Mesenteric fat pad (tissue), 1 donor: ENCODE measurements at places on chromosomes 7 and 10. TPM values are rescaled to one million over a fixed set of nuclear protein-coding genes. Genes with fewer than 3 reads are reported as not detected.

DNA sequence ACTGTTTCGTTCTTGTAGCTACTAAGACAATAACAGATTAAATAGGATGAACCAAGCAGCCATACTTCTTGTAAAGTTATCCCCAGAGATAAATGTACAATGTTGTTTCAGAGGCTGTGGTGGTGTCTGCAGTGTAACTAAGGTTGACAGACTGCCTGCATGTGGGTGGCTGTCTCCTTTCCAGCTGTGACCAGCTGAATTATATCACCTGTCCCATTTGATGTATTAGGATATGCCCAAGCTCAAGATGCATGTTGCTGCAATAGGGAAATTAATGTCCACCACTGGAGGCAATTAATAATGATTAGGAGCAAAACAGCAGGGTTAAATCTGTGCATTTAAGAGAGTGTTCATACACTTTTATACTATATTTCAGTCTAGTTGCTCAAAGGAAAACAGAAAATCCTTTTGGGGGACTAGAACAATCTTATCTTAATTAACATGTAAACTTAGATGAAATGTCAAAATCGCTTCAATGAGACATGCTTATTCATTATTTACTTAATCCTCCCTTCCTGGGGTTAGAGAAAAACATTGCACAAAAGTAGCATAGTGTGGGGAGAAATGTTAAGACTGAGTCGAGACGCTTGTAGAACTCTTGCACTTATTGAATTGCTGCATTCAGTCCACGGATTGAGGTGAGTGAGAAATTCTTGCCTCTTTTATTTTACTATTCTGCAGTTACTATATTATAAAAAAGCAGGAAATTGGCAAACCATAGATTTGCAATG lies 269.0 kb downstream of the SNX10 start:
- DNase-seq = no peak

DNA sequence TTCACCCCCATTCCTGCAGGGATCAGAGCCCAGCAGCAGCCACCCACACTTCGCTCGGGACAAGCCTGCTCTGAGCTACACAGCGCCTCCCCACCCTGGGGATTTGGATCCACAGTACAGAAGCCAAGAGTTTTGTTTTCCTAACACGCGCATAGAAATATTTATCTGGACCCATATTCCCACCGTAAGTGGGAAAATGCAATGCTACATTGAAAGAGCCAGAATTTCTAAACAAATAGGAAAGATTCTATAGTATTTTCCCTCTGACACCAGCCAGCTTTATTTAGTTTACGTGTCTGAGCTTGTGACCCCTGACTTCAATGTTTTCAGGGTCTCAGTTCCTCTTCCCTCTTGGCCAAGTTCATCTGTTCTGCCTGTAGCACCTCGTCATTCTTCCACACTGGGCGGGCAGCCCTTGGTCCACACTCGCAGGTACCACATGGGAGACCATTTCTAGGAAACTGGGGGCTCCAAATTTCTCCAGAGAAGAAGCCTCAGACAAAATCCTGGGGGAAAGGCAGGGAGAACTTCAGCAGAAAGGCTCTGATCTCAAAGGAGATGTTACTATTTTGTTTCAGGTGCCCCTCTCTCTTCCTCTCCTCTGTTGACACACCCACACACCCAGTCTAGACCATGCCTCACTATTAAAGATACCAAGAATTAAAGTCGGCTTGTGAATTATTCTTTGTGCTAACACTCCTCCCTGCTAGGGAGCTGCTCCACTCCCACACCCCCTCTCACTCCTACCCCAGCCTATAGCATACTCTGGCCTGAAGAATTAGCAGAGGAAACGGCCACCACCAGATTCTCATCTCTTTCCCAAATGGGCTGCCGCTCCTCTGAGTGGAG lies 116.0 kb upstream of the PCGF5 start:
- no peak for DNase-seq

- DNase-seq = peak; percentile 86
These were observed 18.8 kb upstream of the INSIG1 start for GRCh38 chr7:155278921-155279320.

ZNF804B gene
- not detected for total RNA-seq

- DNase-seq = no peak
These were observed 100.0 kb upstream of the EGR2 start for GRCh38 chr10:62916141-62916603.

PDK4 gene
- 482 TPM for total RNA-seq

STRIP2 gene
- 0.19 TPM for total RNA-seq

DNA sequence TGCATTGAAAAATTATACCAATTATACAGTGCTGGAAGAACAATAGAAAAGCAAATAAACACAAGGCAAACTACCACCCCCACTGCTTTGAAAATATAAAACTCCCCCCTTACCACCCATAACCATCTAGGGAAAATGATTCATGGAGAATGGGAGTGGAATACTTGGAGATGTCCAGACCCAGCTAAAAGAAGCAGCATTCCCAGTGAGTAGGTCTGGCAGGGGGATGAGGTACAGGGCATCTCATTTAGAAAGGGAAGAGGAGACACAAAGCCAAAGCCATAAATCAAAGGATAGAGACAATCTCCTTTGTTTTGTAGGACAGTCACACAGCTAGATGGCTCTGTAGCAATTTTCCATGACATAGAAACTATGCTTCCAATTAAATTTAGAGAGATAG lies 36.0 kb upstream of the DGKI start:
- no peak for DNase-seq

DNA sequence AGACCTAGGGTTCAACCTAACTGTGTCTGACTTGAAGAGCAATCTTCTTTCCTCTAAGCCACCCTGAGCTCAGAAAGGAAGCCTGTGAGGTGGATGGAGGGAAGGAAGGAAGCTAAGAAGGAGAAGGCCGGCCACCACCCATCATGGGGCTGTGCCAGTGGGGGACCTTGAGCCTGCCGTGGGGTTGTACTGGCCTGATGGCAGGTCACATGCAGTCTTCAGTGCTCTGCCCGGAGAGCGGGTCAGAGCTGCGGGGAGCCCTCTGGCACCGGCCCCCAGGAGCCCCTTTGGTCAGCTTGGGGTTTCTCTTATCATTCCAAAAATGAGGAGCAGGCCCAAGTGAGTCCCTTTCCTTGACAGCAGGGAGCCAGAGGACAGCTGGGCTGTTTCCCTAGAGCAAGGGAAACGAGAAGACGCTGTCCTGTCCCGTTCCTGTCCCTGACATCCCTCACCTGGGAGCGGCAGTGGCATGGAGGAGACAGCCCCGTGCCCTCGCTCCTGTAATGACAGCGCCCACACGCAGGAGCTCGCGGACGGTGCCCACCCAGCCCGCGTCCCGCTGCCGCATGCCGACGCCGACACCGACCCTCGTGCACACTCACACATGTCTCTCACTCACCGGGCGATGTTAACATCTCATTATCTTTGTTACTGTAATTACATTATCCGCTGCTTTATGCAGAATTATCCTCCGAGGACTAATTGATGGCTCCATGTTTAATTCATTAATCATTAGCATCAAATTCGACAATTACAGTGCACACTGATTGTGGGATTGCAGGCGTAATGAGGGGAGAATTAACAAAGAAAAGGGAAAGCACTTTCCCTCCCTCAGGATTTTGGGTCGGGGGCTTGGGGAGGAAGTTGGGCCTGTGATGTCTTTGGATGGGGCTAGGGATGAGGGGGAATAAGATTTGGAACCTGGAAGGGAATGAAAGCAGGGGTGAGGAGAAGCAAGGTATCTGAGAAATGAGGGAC lies 31.3 kb downstream of the GBX1 start:
- DNase-seq = peak; percentile 59

- DNase-seq = no peak
These were observed 789.4 kb downstream of the TYW1 start for GRCh38 chr7:67786021-67786420.

AQP1 gene
- total RNA-seq = 140 TPM
